ENCODE measurements at places on chromosomes 2 and 18.

- DNase-seq, result peak; percentile 79
Observed at GRCh38 chr2:64654063-64654811, 524 bp upstream of the SERTAD2 start.

- DNase-seq, result no peak
Observed at GRCh38 chr18:36536426-36536825, 238.9 kb downstream of the FHOD3 start.

- no peak for DNase-seq
Observed at GRCh38 chr18:22883179-22883578, 49.9 kb upstream of the RBBP8 start.

- no peak for DNase-seq
Observed at GRCh38 chr2:86298411-86299390, 38.7 kb downstream of the REEP1 start.

- no peak for DNase-seq
Observed at GRCh38 chr2:26557244-26557925, 79.5 kb upstream of the OTOF start.

- no peak for DNase-seq
Observed at GRCh38 chr2:73292906-73293533, 328 bp downstream of the EGR4 start.

DNA sequence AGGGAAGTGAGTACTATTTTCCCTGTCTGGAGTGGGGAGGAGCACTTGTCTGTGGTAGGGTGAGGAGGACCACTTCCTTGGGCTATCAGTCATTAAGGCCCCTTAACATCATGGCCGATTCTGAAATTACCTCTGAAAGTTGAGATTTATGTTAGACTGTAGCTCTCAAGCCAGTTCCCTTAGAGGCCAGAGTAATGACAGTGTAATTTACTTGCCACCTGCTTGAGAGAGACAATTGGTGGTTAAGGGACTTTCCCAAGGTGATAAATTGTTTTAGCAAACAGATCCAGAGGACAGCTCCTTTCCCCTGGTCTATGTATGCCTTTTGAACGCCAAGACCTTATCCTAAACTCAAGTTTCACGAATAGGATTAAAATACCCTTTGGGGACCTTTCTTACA lies 56.1 kb downstream of the NEDD4L start:
- DNase-seq, result no peak

All from AML-193 (cell line).